ENCODE measurements at places on chromosomes 11 and 22. TPM values are rescaled to one million over a fixed set of nuclear protein-coding genes. Genes with fewer than 3 reads are reported as not detected.

- no peak for DNase-seq
Measured at GRCh38 chr11:72637926-72638325, 36.3 kb downstream of the PDE2A start.

DNA sequence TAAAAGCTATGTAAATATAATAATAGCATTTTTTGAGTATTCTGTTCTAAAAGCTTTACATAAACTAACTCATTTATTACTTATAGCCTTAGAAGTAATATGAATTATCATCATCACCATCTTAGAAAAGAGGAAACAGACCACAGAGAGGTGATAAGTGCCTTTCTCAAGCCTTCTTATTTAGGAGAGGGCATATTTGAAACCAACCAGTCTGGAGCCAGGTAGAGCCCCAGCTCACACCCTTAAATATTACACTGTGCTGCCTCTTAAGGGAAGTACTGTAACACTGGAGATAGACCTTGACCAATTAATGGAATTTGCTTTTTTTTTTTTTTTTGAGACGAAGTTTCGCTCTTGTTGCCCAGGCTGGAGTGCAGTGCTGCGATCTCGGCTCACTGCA lies 2.3 kb downstream of the BCO2 start:
- DNase-seq = no peak

DNA sequence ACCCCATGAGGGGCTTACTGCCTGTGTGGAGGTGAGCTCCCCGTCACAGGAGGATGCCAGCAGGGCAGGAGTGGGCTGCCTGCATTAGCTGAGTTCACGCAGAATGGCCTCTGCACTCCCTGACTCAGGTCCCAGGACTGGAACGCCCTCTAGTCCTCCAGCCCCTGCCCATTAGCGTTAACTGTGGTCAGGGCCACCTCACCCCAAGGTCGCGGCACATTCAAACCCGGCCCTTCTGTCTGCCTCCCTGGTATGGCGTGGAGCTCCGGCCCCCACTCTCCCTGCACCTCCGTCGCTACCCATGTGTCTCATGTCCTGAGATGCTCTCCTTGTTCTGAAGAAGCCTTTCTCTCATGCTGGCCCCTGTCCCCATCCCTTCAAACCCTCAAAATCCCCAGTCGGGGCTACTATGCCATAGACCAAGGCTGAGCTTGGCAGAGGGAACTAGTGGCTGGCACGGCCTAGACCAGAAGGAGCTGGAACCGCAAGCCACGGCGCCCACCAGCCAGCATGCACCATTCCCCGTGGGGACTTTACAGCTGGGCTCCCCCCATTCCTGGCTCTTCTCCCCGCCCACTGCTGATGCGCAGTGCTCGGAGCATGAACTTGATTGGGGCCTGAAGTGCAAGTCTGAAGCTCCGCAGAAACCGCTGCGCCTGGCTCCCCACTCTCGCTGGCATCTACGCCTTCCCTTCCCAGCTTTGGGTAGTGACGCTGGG lies 79.5 kb upstream of the RTL6 start:
- peak; percentile 51 for DNase-seq

Gene OR52I1
- not detected for total RNA-seq

DNA sequence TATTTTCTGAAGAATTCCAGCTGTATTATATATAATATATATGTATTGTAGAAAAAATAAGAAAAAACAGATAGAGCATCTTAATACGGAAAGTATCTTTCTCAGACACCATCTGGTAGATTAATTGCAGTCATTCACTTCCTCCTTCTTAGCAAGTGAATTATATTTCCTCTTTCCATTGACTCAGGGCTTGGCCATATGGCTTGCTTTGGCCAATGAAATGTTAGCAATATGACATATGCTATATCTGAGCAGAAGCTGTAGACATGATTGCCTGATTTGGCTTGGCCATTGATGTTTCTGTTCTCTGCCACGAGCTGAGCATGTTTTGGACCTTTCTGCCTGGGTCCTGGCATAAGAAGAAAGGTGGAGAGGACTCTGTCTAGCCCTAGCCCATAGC lies 34.4 kb upstream of the ZBED5 start:
- DNase-seq = no peak

GRCh38 chr11:4916581-4916980 lies 2.6 kb downstream of the OR51G2 start:
- DNase-seq = no peak

- peak; percentile 78 for DNase-seq
Measured at GRCh38 chr22:37546437-37547250, 13.6 kb upstream of the CDC42EP1 start.

- DNase-seq = no peak
Measured at GRCh38 chr22:34879001-34879400, 187.0 kb upstream of the ISX start.

GRCh38 chr11:120911943-120912342 lies 112.0 kb upstream of the TBCEL start:
- no peak for DNase-seq

- DNase-seq = no peak
Measured at GRCh38 chr11:9530020-9530621, 43.3 kb upstream of the WEE1 start.

- DNase-seq = no peak
Measured at GRCh38 chr11:66039765-66040164, 9.2 kb downstream of the GAL3ST3 start.

DNA sequence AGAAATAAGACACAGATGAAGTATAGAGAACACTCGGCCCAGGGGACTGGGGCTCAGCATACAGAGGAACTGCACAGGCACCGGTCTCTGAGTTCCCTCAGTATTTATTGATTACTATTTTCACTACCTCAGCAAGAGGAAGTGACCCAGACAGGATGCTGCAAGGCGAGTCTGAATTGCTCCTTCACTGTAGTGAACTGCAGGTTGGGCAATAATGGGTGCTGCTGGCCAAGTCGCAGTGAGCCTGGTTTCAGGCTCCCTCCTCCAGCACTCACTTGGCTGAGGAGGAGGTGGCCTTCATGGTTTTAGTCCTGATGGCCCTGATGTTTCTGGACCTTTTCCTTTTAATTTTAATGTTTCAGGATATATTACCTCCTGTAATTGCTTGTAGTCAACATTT lies 10.4 kb downstream of the OR52K2 start:
- peak; percentile 83 for DNase-seq

Gene PACS1
- total RNA-seq = 115 TPM

GRCh38 chr11:34988294-34989255 lies 72.2 kb downstream of the PDHX start:
- no peak for DNase-seq

Gene RASD2
- total RNA-seq = 3.5 TPM

- no peak for DNase-seq
Measured at GRCh38 chr11:58922479-58922878, 16.8 kb upstream of the GLYATL1 start.

Gene MS4A12
- total RNA-seq = not detected

- no peak for DNase-seq
Measured at GRCh38 chr11:130854483-130854882, 61.8 kb downstream of the SNX19 start.

Gene MRGPRF
- total RNA-seq = 2.3 TPM

- DNase-seq = no peak
Measured at GRCh38 chr11:3971756-3972404, 116.4 kb downstream of the STIM1 start.

- DNase-seq = no peak
Measured at GRCh38 chr11:119906376-119906775, 177.4 kb upstream of the NECTIN1 start.

Gene FREY1
- total RNA-seq = 0.54 TPM

DNA sequence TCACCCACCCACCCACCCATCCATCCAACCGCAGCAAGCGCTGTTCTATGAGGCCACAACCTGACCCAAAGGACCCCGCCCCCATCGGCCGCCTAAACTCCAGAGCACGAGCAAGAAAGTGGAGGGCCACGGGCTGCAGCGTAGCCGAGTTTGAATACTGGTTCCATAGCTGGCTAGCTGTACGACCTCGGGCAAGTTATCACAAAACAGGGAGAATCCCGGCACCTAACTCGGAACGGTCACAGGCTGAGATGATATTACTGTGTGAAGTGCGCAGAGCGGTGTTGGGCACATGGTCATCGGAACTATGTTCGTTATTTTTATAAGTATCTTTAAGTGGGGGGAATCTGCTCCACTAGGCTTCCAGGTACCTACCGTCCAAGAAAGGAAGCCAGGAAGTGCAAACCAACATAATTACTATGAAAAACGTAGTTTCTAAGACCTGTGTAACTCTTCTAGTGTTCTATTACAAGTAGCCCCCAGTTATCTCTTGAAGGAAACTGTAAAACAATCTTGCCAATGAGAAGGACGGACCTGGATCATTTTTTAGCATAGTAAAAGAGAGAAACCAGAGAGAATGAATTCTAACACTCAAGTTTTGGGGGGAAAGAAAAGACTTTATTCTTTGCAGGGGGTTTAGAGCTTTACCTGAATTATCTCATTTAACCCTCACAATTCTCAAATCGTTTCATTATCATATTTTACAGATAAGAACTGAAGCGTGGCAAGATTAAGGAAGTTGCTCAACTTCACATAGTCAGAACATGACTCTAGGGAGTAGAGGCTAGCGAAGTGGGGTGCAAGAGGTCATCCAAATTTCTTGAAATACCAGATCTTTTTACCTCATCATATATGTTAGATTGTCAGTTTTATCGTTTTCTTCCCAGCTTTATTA lies 663 bp upstream of the BUD13 start:
- DNase-seq = no peak

Gene OOSP4B
- total RNA-seq = not detected

DNA sequence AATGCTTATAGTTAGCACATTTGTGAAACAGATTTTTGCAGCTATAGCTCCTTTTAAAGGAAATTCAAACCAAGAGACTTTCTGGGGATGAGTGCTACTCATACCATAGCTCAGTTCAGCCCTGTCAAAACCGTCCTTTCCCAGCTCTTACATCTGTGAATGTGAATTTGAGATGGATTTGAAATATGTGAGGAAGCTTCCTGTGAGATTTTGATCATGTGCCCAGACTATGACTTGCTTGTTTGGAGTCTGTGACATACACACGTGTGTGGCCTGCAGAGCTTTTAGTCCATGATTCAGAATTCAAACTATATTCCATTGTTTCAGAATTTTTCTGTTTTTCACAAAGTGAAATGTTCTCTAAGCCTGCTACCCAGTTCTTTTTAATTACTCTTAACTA lies 4.4 kb upstream of the MMP1 start:
- DNase-seq = no peak

Gene OR51I2
- total RNA-seq = not detected

- DNase-seq = no peak
Measured at GRCh38 chr11:46246521-46246920, 30.9 kb upstream of the CREB3L1 start.

DNA sequence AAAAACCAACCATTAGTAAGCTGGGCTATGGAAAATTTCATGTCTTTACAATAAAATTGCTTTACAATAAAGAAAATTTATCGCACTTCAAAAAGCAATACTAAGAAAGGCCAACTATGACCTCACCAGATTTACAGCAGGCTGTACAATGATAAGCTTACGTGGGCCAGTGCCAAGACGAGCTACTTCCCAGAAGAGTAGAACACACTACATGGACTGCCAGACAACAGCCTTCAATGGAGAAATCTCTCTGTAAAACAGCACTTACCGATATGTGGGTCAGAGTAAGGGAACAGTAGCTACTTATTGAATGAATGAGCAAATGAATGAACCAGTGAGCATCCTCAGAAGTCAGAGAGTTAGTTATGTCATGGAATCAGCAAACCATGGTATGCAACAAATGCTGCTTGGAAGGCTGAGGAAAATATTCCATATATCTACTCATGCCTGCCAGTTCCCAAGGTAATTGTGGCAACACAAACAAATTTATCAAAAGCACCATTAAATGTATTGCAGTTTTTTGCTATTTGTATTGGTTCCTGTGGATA lies 74.4 kb downstream of the SLC36A4 start:
- no peak for DNase-seq

Gene ZPR1
- total RNA-seq = 24.8 TPM

- no peak for DNase-seq
Measured at GRCh38 chr11:65539744-65540289, 14.9 kb downstream of the SCYL1 start.

DNA sequence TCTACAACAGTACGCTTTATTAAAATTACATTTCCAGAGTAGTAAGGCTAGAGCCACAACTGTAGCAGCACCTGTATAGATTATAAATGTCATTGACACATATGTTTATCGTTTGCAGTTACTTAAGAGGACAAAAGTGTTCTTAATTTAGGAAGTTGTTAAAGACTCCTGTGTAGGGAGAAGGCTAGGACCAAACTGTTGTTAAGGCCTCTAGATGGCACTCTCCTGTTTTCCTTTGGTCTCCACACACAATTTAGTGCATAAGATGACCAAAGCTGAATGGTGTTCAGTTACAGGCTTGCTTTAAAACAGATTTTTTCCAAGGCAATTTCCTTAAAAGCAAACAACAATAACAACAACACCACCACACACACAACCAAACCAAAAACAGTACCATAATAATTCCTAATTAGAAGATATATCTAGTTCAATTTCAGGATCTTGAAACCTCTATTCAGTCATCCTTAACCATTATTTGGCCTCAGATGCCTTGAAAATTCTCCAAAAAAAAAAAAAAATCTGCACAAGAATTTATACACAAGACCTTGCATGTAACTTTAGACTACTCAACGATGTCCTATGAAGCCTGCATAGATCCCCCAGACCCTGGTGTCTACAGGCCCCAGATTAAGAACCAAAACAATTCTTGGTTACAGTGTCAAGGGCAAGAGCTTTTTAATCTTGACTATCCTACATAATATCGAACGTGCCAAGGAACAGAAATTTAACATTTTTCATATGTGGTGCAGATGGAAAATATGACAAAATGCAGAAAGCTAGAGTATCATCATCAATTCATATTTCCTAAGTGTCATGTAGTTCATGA lies 42.6 kb upstream of the APOA1 start:
- DNase-seq = no peak

GRCh38 chr11:123491241-123491640 lies 61.2 kb downstream of the GRAMD1B start:
- DNase-seq = no peak

Gene DNAJB7
- total RNA-seq = not detected

Gene SHANK3
- 25.9 TPM for total RNA-seq

Gene ZNF214
- total RNA-seq = 0.67 TPM

Gene SLC22A25
- not detected for total RNA-seq

Gene KRTAP5-8
- not detected for total RNA-seq

DNA sequence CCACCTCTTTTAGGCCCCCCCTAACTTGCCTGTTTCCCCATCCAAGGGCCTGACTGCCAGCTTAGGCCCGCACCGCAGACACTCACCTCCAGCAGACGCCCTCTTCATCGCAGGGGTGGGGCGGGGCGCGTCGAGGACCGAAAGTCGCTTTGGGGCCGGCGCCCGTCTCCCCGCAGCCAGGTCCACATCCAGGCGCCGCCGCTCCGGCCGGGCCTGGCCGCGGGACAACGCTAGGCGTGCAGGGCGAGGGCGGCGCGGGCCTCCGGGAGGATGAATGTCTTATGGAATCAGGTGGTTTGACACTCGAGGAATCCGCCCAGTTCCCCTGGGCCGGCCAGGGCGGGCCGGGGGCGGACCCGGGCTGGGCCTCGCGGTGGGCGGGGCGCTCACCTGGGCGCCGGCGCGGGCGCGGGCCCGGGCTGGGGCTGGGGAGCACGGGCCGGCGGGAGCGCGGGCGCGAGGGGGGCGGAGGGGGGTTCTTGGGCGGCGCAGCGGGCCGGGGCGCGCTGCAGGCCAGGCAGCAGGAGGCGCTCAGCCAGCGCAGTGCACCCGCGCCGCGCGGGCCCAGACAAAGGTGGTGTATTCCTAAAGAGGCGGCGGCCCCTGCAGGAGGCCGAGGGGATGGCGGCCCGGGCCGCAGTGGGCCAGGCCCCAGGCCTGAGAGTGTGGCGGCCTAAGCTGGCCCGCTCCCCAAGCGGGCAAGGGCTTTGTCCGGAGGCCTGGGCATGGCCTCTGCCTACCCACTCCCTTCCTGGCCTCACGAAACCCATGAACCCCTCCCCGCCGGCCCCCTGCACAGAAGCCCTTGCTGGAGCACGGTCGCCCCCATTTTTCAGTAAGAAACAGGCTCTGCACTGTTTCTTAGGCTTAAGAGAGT lies 177.6 kb downstream of the IGLL1 start:
- peak; percentile 75 for DNase-seq

Gene C11orf87
- total RNA-seq = 0.03 TPM
